ENCODE measurements at places on chromosomes 3 and 15. TPM values are rescaled to one million over a fixed set of nuclear protein-coding genes. Genes with fewer than 3 reads are reported as not detected.

The FRMD5 gene
- 20.0 TPM for total RNA-seq

The HAPLN3 gene
- total RNA-seq: 2.6 TPM

The VPS33B gene
- 18.0 TPM for total RNA-seq

The FBN1 gene
- total RNA-seq: 5.4 TPM

The CD200 gene
- not detected for total RNA-seq

The MON1A gene
- 10.4 TPM for total RNA-seq

The GOLGA8G gene
- total RNA-seq: 0.07 TPM

Data from motor neuron (in vitro differentiated cells).